ENCODE measurements at places on chromosomes 16 and 17. TPM values are rescaled to one million over a fixed set of nuclear protein-coding genes. Genes with fewer than 3 reads are reported as not detected.

TP53TG3B gene
- 5.9 TPM for total RNA-seq

C17orf113 gene
- total RNA-seq: 7.7 TPM

EME1 gene
- 15.6 TPM for total RNA-seq

LDHD gene
- 5.0 TPM for total RNA-seq

TMEM106A gene
- total RNA-seq: 8.7 TPM

USP7 gene
- 159 TPM for total RNA-seq

TCAP gene
- 6.0 TPM for total RNA-seq

TAX1BP3 gene
- total RNA-seq: 212 TPM

RNF40 gene
- 143 TPM for total RNA-seq

EVI2A gene
- 0.16 TPM for total RNA-seq

CD300LF gene
- 0.43 TPM for total RNA-seq

SENP3 gene
- total RNA-seq: 77.4 TPM

PROCA1 gene
- 90.2 TPM for total RNA-seq

ARL5C gene
- not detected for total RNA-seq

SLC16A11 gene
- total RNA-seq: 2.0 TPM

KCNH6 gene
- 0.99 TPM for total RNA-seq

KRTAP9-8 gene
- total RNA-seq: not detected

TEX14 gene
- total RNA-seq: 27.7 TPM

SLX4 gene
- total RNA-seq: 41.3 TPM

CASKIN1 gene
- total RNA-seq: 159 TPM

ZNF469 gene
- total RNA-seq: 2.8 TPM

All from testis (tissue), 5 donors.